Midbrain (tissue), 1 donor: ENCODE measurements at places on chromosomes 13 and 19.

GRCh38 chr13:30463787-30464495 is 1.8 kb downstream of the HMGB1 start:
- DNase-seq, result peak; percentile 72

- DNase-seq, result no peak
Measured at GRCh38 chr13:53105890-53106289, 77.3 kb downstream of the OLFM4 start.

DNA sequence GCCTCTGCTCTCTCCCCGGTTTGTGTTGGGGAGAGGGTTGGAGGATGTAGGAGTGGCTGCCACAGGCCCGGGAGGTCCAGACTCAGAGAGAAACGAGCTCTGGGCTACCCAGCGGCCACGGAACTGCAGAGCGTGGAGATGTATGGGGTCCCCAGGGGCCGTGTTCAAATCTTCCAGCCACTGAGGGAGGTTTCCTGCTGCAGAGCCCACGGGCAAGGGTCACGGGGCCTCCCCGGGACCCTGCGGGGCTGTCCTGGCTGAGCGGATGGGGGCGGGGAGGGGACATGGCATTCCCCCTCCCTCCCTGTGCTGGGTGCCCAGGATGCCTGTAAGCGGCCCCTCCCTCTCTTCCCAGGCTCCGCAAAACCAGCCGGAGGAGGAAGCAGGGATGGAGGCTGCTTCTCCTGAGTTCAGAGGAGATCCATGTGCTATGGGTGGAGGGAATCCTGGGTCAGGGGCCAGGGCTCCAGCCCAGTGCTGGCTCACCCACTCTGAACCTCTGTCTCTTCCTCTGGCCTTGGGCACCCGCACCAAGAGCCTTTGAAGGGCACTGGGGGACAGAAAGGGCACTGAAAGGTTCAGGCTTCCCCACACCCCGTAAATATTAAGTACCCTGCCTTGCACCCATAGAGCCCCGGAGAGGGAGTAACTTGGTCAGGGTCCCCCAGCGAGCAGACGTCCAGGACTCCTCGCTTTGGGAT is 22.6 kb downstream of the SMIM24 start:
- DNase-seq, result no peak

DNA sequence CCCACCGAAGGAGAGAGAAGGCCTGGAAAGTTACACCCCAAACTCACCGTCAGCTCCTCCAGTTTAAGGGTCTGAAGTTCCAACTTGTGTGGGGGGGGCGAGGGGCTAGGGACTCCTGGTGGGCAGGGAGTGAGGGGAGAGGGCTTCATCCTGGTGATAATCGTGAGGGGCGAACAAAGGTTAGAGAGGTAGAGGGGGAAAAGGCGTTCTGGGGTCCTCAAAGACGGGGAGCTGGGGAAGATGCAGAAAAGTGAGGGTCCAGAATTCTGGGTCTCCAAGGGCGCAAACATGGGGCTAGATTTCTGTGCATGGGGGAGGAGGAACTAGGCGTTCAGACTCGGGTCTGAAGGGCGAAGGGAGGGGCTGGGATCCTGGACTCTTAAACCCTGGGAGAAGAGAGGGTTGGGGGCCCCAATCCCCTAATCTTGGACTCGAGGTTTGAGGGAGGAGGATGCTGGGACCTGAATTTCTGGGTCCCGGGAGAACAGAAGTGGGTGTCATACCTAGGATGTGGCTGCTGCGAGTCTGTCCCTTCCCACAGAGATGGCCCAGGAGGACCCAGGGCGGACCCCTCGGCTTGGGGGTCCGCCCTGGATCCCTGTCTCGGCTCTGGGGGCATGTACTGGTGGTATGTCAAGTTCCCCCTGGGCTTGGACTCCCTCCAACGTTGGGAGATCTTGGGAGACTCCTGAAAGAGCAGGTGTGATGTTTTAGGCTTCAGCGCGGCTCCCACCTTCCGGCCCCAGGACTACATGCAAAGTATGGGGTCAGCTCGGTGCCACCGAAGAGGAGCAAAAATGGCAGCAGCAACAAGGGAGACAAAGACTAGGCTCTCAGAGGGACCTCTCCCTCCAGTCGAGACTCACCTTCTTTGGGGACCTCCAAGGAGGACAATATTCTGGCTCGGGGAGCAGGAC is 4.5 kb downstream of the MAMSTR start:
- no peak for DNase-seq

DNA sequence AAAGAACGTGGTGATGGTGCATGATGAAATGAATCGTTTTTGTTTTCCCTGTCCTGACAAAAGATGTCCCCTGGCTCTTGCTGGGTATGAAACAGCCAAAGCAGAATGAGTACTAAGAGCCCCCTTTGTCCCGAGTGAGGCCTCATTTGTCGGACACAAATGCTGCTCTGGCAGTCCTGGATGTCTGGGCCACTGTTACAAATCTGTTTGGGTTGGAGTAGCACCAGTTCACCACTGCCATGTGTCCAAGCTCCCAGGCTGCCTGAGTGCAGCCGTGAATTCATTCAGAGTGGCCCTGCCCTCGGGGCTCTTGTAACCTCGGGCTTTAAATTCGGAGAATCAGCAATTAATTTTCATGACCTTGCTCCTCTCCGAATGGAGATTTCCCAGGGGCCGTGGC is 182.4 kb downstream of the NUFIP1 start:
- peak; percentile 37 for DNase-seq

- DNase-seq, result no peak
Measured at GRCh38 chr13:73996569-73996968, 137.6 kb downstream of the KLF12 start.

- no peak for DNase-seq
Measured at GRCh38 chr13:113931841-113932459, 41.9 kb downstream of the C13orf46 start.

- DNase-seq, result no peak
Measured at GRCh38 chr13:47000165-47000564, 103.3 kb upstream of the HTR2A start.

GRCh38 chr13:74683411-74683810 is 549.2 kb upstream of the KLF12 start:
- DNase-seq, result no peak

GRCh38 chr19:37874784-37875183 is 31.6 kb downstream of the WDR87 start:
- no peak for DNase-seq

DNA sequence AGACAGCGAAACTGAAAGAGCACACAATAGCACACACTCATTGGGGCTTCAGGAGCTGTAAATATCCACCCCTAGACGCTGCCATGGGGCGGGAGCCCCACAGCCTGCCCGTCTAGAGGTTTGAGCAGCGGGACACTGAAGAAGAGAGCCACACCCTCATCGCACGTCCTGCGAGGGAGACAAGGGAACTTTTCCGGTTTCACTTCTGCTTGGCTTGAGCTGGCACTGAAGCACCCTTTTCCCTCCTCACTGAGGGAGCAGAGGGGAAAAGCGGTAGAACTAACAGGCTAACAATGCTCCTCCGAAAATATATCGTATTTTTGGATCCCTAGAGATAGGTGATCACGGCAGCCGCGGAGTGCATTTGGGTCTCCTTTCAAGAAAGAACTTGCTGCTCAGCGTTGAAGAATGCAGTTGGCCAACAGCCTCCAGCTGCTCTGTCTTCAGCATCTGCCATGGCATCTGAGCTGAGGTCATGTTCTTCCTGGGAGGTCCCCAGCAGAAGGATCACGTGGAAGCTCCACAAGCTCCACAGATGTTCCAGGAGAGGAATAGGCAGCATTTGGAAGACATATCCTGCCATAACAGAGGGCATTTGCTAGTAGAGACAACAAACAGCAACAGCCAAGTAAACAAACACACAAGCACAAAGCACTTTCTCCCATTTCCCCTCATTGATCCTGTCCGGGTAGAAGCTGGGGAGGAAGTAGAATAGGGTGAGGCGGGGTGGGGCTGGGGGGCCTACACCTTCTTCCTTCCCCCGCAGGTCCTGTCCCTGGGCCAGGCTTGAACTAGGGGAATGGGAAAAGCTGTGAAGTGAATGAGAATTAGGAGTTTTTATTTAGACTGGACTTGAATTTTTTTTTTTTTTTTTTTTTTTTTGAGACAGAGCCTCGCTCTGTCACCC is 44.8 kb upstream of the ALOX5AP start:
- peak; percentile 10 for DNase-seq

DNA sequence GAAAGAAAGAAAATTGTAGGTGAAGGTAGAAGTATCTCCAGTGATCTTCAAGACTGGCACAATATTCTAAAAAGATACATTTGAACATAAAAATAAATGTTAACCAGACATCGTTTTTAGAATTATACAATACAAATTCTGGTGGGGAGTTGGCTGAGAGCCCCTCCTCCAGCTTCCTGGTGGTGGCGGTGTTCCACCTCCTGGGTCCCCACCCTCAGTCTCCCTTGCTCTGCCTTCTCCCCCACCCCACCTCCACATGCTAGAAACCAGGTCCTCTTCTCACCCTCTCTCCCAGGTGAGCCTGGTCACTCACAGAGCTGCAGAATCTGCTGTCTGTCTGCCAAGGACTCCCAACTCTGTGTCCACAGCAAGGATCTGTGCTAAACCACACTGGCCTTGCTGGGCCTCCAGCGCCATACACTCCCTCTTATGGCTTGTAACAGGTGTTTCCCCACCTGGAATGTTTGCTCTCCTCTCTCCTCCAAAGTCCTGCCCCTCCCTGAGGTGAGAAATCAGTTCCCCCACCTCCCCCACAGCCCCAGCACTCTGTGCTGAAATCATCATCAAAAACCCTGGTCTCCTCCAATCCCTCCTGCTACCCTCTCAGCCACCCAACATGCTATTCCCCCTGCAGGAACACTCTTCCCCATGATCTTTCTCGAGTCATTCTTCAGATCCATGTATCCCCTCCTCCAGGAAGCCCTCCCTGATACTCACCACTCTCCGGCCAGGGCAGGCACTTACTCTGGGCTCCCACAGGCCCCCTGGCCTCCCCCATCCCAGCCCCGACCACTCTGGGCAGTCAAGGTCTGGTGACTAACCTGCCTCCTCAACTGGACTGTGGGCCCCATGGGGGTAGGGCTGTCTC is 20.5 kb upstream of the CYP2S1 start:
- DNase-seq, result no peak

GRCh38 chr19:48400018-48400742 is 6.7 kb downstream of the GRIN2D start:
- DNase-seq, result no peak

DNA sequence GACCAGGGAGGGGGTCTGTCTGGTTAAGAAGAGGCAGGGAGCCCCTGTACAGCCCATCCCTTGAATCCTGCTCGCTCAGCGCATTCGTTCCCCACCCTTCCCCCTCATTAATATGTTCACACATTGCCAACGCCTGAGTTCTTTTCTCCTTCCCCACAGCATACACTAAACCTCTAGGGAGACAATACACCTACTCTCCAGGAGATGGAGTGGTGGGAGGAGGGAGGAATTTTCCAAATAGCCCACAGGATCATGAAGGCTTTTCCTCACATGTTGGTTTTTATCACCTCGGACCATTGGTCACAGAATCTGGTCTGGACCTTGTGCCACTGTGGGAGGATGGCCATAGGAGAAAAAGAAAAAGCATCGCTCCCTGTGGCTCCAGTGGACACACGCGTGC is 294.9 kb downstream of the SHISA2 start:
- no peak for DNase-seq
